ENCODE measurements at places on chromosomes 5 and 9.

- no peak for DNase-seq
These were observed 63.6 kb upstream of the MAMDC2 start for GRCh38 chr9:69980041-69980440.

DNA sequence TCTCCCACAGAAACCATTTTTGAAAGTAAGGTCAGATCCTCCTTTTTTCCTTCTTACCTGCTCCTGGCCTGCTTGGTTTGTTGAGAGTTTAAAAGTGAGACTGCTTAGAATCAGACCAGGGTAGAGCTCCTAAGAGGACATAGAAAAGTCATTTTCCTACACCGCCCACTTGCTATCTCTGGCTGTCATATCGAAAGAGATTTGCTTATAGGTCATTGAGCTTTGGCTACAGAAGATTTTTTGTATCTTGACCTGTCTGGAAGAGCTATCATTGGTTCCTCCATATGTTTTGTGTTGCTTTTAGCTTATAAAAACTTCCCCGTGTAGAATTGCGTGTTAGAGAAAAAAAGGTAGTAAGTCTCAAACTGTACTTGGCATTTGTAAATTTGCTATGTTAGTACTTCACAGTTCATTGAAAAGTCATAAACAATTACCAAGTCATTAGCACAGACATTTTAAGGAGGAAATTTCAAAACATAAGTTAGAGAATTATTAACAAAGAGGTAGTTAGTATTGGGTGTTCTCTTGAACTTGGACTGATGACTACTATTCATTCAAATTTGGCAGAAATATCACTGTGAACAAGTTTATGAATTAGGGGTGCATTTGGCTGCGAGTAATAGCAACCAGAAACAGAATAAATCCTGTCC is 96.6 kb downstream of the MAN2A1 start:
- no peak for DNase-seq

GRCh38 chr5:33470544-33470943 is 29.8 kb downstream of the TARS1 start:
- peak; percentile 40 for DNase-seq

GRCh38 chr5:161230221-161230620 is 316.3 kb downstream of the GABRB2 start:
- DNase-seq: peak; percentile 12

DNA sequence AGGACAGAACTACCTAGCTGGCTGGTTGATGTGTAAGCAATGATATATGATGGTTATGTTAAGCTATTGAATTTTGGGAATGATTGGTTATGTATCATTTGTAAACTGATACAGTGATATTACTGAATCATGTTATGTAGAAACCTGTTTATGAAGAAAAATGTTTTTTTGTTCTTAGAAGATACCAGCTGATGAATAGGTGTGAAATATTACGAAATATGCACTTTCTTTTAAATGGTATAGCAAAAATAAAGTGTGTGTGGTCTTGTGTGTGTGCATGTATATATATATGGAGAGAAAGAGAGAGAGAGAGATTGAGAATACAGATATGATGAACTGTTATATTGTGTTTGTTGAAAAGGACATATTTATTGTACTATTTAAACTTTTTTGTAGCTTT is 164.1 kb downstream of the WDR70 start:
- no peak for DNase-seq

DNA sequence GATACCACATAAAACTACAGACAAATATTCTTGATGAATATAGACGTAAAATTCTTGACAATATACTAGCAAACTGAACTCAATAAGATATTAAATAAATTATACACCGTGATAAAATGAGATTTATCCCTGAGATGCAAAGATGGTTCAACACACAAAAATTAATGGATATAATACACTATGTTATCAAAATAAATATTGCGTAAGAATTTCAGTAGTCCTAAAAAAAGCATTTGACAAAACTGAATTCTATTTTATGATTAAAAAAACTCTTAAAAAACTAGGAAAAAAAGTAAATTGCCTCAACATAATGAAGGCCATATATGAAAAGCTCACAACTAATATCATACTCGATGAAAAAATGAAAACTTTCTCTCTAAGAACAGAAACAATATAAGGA is 472.3 kb upstream of the GRIA1 start:
- DNase-seq: no peak

GRCh38 chr9:134585746-134586706 is 55.6 kb upstream of the COL5A1 start:
- no peak for DNase-seq

- no peak for DNase-seq
These were observed 13.8 kb downstream of the SH3PXD2B start for GRCh38 chr5:172440486-172440885.
